ENCODE measurements at places on chromosomes 7 and 10.

- DNase-seq = no peak
Measured at GRCh38 chr10:80532571-80532970, 5.1 kb upstream of the SH2D4B start.

GRCh38 chr7:130598056-130598455, 70.5 kb downstream of the COPG2 start:
- DNase-seq = no peak

GRCh38 chr7:105985672-105986215, 22.7 kb downstream of the CDHR3 start:
- DNase-seq = no peak

GRCh38 chr7:13179775-13180523, 492.5 kb downstream of the ARL4A start:
- peak; percentile 49 for DNase-seq

DNA sequence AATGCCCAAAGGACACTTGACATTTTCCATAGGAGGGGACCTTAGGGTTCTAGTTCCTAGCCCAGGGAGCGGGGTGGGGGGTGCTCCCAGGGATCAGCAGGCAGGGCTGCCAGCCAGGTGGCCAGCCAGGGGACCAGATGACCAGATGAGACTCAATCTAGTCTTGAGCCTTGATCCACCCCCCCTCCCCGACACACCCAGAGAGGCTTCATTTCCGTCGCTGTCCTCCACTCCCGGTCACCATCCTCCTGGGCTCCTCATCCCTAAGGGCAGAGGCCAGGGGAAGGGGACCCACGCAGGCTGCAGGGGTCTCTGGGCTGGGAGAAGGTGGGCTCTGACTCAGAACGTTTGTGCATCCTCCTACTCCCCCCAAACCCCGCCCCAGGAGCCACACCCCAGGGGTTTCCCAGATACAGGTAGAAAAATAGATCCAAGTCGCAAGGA, 1.0 kb downstream of the STX1A start:
- DNase-seq = no peak

- no peak for DNase-seq
Measured at GRCh38 chr10:77698267-77698931, 60.8 kb upstream of the KCNMA1 start.

DNA sequence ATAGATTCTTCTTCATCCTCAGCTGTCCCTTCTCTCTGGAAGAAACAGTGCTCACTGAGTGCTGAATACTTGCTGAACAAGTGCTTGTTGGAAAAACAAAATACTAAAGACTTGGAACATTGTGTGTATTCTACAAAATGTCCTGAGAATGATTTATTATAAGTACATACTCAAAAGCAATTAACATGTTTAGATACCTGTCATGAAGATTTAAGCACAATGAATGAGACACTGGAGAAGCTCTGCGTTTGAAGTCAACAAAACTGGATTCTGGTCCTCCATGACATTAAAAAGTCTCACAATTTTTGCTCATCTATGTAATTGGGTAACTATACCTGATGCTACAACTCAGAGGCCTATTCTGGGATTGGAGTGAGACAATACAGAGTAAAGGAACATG, 34.8 kb upstream of the LAMB1 start:
- no peak for DNase-seq

DNA sequence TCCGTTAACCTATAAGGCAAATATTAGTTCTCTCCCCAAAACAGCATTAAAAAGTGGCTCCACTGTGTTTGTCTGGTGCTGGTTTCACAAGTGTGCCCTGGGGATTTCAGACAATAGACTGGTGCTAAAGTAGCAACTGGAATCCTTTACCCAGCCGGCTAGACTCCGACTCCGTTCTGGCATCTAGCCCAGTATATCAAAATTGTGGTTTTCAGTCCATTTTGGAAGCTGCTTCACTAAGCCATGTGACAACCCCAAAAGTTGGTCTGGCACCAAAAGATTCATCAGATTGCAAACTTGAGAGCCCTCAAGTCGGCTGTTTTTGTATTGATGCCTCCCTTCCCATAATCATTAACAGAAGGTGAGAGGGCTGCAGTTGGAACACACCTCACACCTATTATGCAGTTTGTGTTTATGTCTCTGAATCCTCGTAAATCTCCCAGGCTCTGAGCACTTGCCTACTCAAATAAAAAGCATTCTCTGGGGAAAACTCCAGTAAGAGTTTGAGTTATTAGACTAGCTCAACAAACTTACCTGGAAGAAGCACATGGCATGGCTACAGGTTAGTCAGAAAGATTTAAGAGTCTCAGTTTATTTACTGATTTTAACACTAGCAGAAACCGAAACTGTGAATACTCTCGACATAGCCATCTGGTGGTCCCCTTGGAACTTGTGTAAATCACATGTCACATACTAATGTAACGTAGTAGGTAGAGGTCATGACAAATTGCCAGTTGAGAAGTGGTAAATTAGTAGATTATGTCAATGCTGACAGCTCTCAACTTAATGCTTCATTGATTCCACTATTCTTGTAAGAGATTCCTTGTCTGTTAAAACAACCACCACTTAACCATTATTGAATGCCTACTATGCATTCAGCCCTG, 14.8 kb upstream of the WNT16 start:
- DNase-seq = peak; percentile 76

- DNase-seq = peak; percentile 98
Measured at GRCh38 chr10:89643812-89644690, 991 bp downstream of the PANK1 start.

GRCh38 chr10:4294996-4295792, 510.2 kb upstream of the KLF6 start:
- DNase-seq = no peak

- DNase-seq = no peak
Measured at GRCh38 chr10:72445851-72446250, 91.1 kb upstream of the DNAJB12 start.
